SK-N-SH (cell line): ENCODE measurements at places on chromosomes 6 and 20. TPM values are rescaled to one million over a fixed set of nuclear protein-coding genes. Genes with fewer than 3 reads are reported as not detected.

Gene DNAH8
- under 0.01 TPM in 1 of 2 replicates, not detected in the other for polyA plus RNA-seq

DNA sequence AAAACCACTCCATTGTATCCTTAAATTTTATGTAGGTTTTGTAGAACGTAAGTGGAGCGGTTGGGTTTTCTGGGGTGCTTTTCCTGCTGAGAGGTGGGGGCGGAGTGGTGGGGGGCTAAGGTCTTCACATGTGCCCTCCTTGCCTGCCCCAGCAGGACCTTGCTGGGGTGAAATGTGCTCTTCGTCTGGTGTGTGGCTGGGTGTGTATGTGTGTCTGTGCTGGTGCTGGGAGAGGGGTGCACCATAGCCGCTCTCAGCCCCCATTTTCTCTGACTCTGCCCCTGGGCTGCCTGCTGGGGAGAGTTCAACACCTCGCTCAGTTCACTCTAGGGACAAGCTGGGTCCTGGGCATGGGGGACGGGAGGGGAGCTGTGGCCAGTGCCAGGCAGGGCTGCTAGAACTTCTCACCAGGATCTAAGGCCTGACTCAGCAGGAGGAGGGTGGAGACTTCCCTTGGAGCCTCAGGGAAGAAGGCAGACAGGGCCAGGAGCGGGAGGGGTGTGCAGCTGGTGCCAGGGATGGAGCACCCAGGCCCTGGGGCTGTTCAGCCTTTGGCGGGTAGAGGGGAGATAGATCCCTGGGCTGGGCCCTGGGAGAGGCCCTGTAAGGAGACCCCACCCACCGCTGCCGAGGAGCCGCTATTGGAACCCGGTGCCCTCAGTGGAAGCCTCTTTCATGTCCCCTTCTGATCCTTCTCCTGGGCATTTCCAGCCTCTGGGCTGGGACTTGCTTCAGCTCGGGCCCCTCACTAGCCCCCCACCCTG is 4.8 kb downstream of the SOX18 start:
- no peak for DNase-seq

Gene SLC17A9
- polyA plus RNA-seq = not detected in 2 replicates

DNA sequence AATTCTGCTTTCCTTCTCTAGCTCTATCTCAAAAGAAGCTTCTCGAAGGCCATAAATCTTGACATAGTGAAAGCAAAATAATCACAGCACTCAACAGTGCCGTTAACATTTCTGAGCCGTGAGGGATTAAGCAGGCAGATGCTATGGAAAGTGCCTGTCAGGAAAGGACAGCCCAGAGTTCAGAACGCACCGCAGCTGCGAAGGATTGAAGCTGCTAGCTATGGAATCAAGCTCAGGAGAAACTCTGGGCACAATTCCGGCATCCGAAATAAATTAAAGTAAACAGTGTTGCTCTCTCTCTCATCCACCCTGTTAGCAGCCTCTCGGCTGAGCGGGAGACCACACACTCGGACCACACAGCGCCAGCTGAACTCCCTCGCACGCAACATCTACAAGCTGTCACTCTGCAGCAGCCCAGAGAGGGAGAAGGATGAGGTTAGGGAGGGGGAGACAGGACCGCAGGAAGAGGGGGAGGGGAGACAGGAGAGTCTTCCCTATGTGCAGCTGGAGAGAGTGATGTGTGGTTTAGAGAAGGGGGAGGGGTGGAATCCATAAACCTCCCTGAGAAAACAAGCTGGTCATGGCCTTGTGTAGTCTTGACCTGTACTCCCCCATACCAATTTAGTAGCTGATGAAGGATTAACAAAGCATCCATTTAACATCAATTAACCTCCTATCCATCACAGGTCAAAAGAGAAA is 9.0 kb downstream of the EXOC2 start:
- DNase-seq = peak; percentile 63
